Daoy (cell line): ENCODE measurements at places on chromosomes 2 and 18.

GRCh38 chr2:142966284-142966683 is 88.8 kb downstream of the KYNU start:
- no peak for DNase-seq

GRCh38 chr2:226030788-226031646 is 631.5 kb downstream of the NYAP2 start:
- peak; percentile 72 for DNase-seq

DNA sequence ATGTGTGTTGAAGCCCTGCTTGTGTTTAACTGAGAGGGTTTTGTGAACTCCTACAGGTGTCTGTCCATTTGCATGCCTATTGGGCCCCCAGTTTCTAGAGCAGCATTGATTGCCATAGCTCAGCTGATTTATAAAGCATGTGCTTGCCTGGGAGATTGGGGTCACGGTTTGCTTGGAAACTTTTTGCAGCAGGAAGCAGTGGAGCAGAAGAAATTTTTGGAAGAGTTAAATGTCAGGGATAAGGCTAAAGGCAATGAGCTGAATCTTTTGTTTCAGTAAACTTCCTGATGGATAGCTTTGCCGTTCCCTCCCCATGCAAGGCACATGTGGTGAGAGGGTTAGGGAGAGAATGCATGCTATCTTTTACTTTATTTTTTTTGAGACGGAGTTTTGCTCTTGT is 102.2 kb downstream of the PTPRM start:
- no peak for DNase-seq

DNA sequence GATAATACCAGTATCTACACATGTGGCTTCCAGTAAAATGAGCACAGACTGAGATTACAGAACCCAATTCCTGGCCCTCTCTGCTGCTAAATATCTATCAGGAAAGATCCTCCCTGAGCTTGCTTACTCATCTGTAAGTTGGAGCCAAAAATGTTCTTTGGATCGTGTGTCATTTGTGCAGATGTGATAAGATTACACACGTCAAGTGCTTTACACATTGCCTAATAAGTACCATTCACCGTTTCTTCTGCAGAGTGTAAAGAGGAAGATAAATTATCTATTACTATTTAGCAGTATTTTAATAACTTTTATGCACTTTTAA is 23.2 kb upstream of the SLC20A1 start:
- peak; percentile 77 for DNase-seq
